Upper lobe of right lung (tissue), 1 donor: ENCODE measurements at places on chromosomes 4 and X. TPM values are rescaled to one million over a fixed set of nuclear protein-coding genes. Genes with fewer than 3 reads are reported as not detected.

GRCh38 chr4:55004831-55005230, 120.6 kb downstream of the KDR start:
- no peak for DNase-seq

GRCh38 chr4:6419452-6420028, 52.9 kb downstream of the PPP2R2C start:
- DNase-seq, result peak; percentile 29

- DNase-seq, result no peak
Observed at GRCh38 chr4:101284546-101284945, 62.8 kb downstream of the PPP3CA start.

CYTL1 gene
- 11.5 TPM for total RNA-seq

USP51 gene
- total RNA-seq, result 3.7 TPM

GBA3 gene
- total RNA-seq, result 0.26 TPM

USP27X gene
- total RNA-seq, result 3.0 TPM

ASB12 gene
- total RNA-seq, result 0.32 TPM
